ENCODE measurements at places on chromosomes 2 and 18. TPM values are rescaled to one million over a fixed set of nuclear protein-coding genes. Genes with fewer than 3 reads are reported as not detected.
A peak's percentile ranks its signal among the peaks of the same experiment; 100 is the strongest.

DNA sequence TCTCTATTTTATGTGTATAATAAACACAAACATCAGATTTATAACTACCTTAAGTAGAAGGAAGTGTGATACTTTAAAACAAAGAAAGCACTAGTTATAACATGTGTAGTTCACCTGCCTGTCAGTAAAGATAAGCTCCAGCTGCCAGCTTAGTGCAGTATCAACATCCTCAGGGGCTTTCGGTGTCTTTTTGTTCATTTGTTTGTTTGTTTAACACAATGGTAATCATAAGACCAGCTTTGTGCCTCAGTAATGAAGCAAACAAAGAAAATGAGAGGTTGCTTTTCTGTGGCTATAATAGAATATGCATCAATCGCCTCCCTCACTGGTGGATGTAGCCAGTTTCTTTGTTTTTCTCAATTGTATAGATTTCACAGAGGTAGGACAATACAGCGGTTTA, 1499.0 kb upstream of the TMEFF2 start:
- H3K4me3 ChIP-seq, result no peak overlapping the region
- H3K36me3 ChIP-seq, result no peaks in the 10 kb centered on the region
- H3K27ac ChIP-seq, result no peak overlapping the region
- no peaks in the 10 kb centered on the region for H3K27me3 ChIP-seq
- DNase-seq, result no peak
- no peaks in the 10 kb centered on the region for H3K4me1 ChIP-seq

GRCh38 chr2:180927030-180927686, 53.2 kb upstream of the UBE2E3 start:
- no peak overlapping the region for H3K27ac ChIP-seq
- H3K4me1 ChIP-seq, result no peaks in the 10 kb centered on the region
- H3K27me3 ChIP-seq, result no peaks in the 10 kb centered on the region
- DNase-seq, result no peak
- H3K36me3 ChIP-seq, result no peaks in the 10 kb centered on the region

DNA sequence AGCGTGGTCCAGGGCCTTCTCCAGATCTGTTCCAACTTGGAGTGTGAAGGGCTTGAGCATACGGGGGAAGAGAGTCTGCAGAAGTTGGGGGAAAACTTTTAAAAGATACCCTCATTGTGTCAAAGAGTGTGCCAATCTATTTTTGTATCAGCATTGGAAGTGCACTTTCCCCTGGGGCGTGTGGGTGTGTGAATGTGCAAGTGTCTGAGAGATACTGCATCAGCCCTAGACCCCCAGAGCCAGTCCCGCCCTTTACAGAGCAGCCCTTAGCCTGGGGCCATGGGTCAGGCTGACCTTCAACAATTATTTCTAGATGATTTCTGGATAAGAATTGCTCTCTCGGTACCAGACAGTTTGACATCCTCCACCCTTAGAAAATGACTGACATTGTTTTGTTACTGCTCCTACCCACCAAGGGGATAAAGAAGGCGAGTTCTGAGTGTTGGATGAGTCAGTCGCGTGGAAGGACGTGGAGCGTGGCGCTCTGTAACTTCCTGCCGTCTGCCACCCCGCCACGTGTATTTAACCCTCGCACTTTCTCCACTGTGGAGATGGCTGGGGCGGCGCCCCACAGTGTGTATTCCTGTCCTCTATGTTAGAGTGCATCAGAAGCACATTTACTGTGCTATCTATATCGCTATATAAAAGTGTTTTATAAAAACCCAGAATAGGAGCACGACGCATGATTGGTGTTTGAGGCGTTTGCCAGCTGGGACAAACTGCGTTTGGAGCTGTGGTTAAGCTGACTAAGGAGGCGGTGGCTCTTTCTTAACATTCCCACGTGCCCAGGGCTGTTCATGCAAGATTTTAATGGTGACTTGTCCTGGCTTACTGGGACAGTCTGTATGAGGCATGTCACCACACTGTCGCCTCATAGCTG, 122.6 kb downstream of the CABLES1 start:
- H3K27me3 ChIP-seq, result no peaks in the 10 kb centered on the region
- peaks cover 24% of the 10 kb centered on the region for H3K4me1 ChIP-seq
- H3K4me3 ChIP-seq, result no peak overlapping the region
- no peak overlapping the region for H3K27ac ChIP-seq
- peaks cover 23% of the 10 kb centered on the region for H3K36me3 ChIP-seq
- DNase-seq, result no peak

- no peaks in the 10 kb centered on the region for H3K27me3 ChIP-seq
- no peak overlapping the region for H3K4me3 ChIP-seq
- no peaks in the 10 kb centered on the region for H3K36me3 ChIP-seq
- DNase-seq, result no peak
Observed at GRCh38 chr18:74182335-74182734, 34.0 kb downstream of the TIMM21 start.

GRCh38 chr2:45945302-45945717, 293.8 kb downstream of the PRKCE start:
- H3K27me3 ChIP-seq, result peaks cover 3% of the 10 kb centered on the region
- no peak overlapping the region for H3K27ac ChIP-seq
- no peaks in the 10 kb centered on the region for H3K36me3 ChIP-seq
- peaks cover 6% of the 10 kb centered on the region for H3K4me1 ChIP-seq

- DNase-seq, result no peak
- H3K4me1 ChIP-seq, result peaks cover 6% of the 10 kb centered on the region
- no peaks in the 10 kb centered on the region for H3K36me3 ChIP-seq
- H3K27me3 ChIP-seq, result peaks cover 4% of the 10 kb centered on the region
- no peak overlapping the region for H3K4me3 ChIP-seq
Observed at GRCh38 chr2:26735097-26735496, 29.0 kb upstream of the SLC35F6 start.

DNA sequence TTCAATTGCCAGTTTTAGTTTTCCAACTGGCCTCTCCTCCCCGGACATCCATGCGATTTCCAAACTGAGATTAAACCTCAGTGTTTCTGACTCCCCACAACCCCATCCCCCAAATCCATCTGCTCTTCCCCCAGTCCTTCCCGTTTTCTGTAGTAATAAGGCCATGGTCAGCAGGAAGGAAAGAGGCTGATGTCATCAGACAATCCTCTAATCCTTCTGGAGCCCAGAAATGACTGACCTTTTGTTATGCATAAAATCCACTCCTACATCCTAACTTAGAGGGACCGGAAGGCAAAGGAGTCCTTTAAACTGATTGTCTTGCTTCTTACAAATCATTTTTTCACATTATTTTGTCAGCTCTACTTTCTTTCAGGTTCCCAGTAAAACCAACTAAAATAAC, 155.8 kb downstream of the INO80D start:
- peak overlapping the region; percentile 47 for H3K27ac ChIP-seq
- H3K27me3 ChIP-seq, result peaks cover 20% of the 10 kb centered on the region
- H3K4me1 ChIP-seq, result peaks cover 5% of the 10 kb centered on the region
- peak; percentile 66 for DNase-seq

DNA sequence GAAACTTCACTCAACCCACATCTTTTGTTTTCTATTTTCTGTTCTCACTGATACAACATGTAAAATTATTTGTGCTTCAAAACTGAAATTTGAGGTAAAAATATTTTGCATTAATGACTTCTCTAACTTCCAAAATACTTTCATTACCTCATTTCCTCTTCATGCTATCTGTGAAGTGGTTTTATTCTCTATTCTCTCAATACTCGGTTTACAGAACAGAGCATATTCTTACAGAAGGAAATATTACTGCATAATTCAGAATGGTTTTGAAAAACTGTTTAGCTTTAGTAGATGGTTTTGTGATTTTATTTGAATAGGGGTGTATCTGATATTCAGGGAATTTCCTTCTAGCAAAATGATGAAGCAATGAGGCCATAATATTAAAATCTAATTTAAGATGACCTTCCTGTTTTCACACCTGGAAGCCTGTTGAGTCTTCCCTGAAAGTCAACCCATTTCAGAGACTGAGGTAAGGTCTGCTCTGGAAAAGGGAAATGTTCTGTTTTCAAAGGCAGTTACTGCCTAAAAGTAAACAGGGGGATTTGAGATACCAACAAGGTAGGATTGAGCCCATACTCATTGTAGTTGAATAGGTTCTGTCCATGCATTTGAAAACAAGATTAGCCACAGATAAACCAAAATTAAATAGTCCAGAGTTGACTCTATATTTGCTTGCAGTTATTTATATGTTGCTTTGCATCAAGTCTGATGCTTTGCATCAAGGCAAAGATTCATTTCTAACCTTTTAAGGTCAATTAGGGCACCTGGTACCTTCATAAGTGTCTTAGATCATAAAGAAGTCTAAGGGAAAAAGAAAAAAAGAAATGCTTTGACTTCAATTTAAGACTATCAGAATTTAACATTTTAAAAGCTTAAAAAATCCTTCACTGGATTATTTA, 50.8 kb upstream of the PEX13 start:
- H3K27ac ChIP-seq, result no peak overlapping the region
- no peaks in the 10 kb centered on the region for H3K36me3 ChIP-seq
- H3K4me1 ChIP-seq, result no peaks in the 10 kb centered on the region

DNA sequence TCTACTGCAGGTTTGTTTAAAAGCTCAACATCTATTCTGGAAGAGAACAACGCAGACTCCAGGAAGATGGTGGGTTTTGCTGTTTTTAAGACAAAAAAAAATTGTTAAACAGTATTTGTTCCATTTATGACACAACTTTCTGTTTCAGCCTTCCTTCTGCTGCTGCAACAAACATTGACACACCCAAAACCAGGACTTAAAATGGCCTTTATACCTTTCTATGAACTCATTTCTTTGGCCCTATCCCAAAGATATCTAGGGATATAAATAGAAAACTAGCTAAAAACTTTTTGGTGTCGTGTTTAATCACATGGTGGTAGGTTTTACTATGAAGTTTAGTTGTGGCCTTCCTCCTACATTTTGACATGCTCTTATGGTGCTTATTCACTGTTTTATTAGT, 964 bp upstream of the GALNT3 start:
- H3K27me3 ChIP-seq, result peaks cover 20% of the 10 kb centered on the region
- no peak overlapping the region for H3K27ac ChIP-seq
- DNase-seq, result no peak
- H3K4me3 ChIP-seq, result no peak overlapping the region
- H3K4me1 ChIP-seq, result peaks cover 16% of the 10 kb centered on the region
- no peaks in the 10 kb centered on the region for H3K36me3 ChIP-seq

Gene SLC9A4
- total RNA-seq, result 0.04 TPM

Gene FNDC4
- 11.0 TPM for total RNA-seq

Gene MAPK4
- 4.7 TPM for total RNA-seq

Gene ARHGEF4
- total RNA-seq, result 9.6 TPM

Gene IL1RN
- total RNA-seq, result 0.22 TPM

Gene SSB
- 76.4 TPM for total RNA-seq

Data from muscle of leg (tissue), 16 donors.